H4 (cell line): ENCODE measurements at places on chromosomes 6 and 20.
A peak's percentile ranks its signal among the peaks of the same experiment; 100 is the strongest.

DNA sequence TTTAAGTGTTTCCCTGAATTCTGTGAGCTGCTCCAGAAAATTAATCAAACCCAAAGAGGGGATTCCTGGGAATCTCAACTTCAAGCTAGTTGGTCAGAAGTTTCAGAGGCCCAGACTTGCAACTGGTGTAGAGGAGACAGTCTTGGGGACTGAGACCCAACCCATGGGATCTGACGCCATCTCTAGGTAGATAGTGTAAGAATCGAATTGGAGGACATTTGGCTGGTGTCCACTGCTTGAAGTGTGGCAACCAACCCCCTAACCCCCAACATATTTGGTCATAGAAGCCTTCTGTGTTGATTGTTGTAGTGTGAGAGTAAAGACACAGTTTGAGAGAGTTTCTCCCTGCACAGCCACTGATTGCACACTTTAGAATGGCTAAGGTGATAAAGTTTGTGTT is 103.5 kb upstream of the CARMIL1 start:
- DNase-seq: no peak

DNA sequence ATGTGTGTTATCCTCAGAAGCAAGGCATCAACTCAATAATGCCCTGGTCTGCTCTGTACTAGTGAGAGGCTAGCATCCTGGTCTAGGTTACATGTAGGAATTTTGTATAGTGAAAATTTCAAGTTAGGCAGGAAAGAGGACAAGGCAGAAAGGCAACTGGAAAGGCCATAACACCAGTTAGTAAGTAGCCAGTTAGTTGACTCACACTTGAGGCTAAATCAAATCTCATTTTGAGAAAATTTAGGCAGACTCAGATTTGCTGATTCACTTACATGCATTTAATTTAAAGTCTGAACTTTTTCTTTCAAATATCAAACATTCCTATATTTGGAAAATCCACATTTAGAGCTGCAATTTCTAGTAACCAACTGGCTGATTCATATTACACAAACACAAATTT is 184.5 kb upstream of the TCF21 start:
- DNase-seq: no peak

GRCh38 chr20:20275636-20276035 is 92.3 kb upstream of the INSM1 start:
- no peak for DNase-seq

- peak; percentile 34 for DNase-seq
Observed at GRCh38 chr20:62409931-62410745, 3.1 kb upstream of the CABLES2 start.

- no peak for DNase-seq
Observed at GRCh38 chr20:24619212-24619611, 149.8 kb downstream of the SYNDIG1 start.

- DNase-seq: no peak
Observed at GRCh38 chr6:29841030-29841429, 13.4 kb downstream of the HLA-G start.

GRCh38 chr6:82408952-82409431 is 45.4 kb downstream of the TPBG start:
- DNase-seq: peak; percentile 13

- DNase-seq: no peak
Observed at GRCh38 chr20:19937218-19937617, 79.9 kb upstream of the NAA20 start.

GRCh38 chr6:27901801-27902200 is 10.4 kb downstream of the OR2B2 start:
- no peak for DNase-seq

- DNase-seq: no peak
Observed at GRCh38 chr6:72855471-72855870, 233.6 kb downstream of the KCNQ5 start.

DNA sequence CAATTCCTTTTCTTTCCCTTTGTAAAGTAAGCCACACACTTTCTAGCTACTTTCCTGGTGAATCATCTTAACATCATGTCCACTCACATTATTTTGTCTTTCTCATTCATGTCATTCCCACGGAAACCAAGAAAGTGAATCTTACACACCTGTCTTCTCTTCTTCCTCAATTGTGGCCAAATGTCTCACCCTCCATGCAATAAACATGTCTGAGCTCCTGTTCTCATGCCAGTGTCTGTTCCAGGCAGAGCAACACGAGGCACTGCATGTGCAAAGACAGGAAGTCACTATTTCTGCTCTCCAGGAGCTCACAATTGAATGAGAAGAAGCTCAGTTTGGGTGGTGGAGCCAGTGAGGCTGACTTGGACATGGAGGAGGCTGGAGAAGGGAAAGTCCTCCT is 29.0 kb upstream of the TMEM244 start:
- peak; percentile 7 for DNase-seq

- DNase-seq: no peak
Observed at GRCh38 chr20:57262784-57263609, 3.4 kb downstream of the BMP7 start.

DNA sequence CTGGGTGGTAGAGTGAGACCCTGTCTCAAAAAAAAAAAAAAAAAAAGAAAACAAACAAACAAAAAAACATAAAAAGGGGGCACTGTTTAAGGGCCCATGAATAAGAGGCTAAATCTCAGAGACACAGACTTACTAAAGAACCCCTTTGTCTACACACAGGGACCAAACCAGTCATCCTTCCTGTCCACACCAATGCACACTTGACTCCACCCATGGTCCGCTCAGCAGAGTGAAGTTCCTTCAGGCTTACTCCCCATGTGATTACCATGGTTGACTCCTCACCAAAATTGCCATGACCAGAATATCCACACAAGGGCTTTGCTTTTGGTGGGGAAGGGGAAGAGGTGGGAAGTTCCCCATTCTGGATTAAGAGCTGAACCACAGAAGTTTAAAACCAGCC is 19.4 kb upstream of the REPS1 start:
- DNase-seq: no peak

DNA sequence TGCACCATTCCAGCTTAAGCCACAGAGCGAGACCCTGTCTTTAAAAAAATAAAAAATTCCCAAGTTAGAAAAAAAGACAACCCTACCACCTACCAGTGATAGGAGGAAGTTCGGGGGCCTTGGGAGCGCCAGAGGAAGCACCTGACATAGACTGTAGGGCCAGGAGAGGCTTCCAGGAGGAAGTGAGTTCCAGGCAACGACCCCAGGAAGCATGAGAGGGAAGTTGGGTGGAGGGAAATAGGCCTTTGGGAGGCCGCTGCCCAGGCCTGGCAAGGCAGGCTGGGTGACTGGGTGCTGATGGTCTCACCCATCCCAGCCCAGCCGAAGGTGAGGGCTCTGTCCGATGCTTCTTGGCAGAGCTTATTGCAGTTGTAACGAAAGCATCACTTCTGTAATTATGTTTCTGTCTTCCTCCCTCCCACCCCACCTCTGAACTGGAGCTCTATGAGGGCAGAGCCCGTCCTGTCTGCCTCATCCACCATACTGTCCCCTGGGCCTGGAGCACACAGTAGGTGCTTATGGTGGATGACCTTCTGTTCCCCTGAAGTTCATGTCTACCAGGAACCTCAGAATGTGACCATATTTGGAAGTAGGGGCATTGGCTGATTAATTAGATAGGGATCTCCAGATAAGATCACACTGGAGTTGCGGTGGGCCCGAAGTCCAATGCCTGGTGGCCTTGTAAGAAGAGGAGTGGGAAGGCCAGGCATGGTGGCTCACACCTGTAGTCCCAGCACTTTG is 54.1 kb downstream of the UBE2V1 start:
- DNase-seq: no peak
